ENCODE measurements at places on chromosomes 12 and 14.

- no peak for DNase-seq
Measured at GRCh38 chr12:119547001-119547400, 46.6 kb upstream of the TMEM233 start.

DNA sequence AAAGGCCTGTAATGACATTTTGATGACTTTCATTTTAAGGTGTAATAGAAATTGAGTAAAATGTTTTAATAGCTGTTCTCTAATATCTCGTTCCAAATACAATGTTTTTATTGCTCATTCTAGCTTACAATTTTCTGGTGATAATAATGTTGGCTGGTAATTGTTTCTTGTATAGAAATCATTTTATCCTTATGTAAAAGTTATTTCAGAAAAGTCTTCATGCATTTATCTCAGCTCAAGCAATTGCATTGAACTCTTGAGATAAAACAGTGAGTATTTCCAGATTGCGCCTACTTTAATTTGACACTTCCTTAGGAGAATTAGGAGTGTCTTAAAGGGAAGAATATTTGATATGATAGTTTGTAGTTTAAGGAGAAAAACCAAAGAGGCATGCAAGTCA is 4.0 kb downstream of the RMST start:
- no peak for DNase-seq

GRCh38 chr12:93829016-93829415 is 151.8 kb downstream of the CRADD start:
- no peak for DNase-seq

DNA sequence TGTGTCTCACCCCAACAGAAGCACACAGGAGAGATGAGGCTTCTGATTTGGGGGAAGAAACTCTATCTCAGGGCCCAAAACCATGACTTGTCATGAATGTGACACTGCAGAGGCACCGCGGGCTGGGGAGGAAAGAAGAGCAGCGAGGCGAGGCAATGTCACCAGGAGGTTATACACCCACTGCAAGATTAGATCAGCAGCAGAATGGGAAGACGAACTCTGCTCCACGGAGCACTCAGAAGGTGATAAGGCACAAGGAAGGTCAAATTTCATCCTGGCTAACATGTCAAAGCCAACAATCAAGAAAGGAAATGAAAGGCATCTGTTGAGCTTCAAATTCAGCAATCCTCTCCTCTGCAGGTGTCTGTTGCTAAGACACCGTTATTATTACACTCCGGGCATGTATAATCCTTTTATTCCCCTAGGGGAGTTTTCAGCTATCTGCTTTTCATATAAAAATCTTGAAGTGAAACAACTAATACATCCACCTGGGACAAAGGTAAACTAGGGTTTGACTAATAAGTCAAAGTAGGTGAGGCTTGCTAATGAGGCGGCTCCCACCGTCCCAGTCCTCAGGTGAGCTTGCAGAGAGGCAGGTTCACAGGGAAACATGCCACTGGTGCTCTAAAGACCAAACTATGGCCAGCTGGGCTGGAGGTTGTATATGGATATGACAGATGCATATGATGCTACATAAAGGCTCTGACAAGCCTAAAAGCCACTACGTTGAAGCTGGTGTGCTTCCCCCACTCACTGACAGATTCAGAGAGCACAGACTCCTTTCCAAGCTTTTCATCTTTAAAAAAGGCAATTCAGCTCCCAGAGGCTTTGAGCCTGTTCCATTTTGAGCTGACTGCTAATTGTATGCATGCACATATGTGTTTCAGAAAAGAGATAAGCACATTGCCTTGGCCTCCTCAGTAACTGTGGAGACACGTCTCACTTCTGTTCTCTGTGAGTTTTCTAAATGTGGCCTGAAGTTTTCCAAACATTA is 221.2 kb downstream of the NELL2 start:
- DNase-seq, result no peak

DNA sequence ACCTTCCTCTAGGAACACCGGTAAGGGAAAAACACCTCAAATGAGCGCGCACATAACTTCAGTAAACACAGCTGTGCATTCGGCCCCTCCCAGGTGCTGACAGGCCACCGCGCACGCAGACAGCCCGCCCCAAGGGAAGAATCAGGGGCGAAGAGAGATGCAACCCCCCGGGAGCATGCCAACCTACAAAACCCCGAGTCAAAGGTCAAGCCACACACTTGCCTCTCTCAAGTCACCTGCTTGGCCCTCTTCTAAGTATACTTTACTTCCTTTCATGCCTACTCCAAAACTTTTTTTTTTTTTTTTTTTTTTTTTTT is 2.3 kb upstream of the CYP46A1 start:
- DNase-seq, result no peak

- DNase-seq, result no peak
Measured at GRCh38 chr12:126204326-126204725, 1139.1 kb downstream of the AACS start.

GRCh38 chr12:62588916-62589315 is 122.3 kb downstream of the MON2 start:
- DNase-seq, result no peak

DNA sequence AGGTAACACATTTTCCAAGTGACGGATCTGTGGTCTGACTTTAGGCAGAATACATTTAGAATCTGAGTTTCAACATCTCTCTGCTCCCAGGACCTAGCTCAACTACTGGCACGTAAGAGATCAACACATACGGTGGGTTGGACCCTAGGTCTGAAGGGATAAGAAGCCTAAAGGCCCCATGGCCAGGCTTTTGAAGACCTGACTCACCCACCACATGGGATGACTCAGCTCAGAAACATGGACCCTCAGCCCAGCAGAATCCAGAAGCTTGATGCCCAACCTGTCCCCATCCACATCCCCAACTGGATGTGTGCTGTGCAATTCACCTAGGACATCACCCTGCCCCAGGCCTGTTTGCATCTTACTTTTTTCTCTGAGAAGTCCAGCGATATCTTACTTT is 770.2 kb downstream of the BCL11B start:
- DNase-seq, result no peak

DNA sequence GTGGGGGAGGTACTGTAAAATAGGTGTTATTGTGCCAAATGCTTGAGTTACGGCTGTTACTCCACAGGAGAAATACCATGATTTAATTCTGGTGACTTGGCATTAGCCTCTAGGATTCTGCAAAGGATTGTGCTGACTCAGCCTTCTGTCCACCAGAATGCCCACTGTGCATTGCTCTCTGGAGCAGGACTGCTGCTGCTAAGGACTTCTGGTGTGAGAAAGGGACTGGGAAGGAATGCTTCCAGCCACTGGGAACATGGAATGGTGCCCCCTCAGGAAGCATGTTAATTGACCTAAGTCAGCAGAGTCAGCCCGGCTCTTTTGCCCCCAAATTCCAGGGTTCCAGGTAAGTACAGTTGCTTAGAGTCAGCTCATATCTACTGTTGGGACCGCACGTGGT is 32.9 kb downstream of the ZFHX2 start:
- no peak for DNase-seq
